Central memory CD4-positive, alpha-beta T cell (primary cell): ENCODE measurements at places on chromosomes 1 and 21.
A peak's percentile ranks its signal among the peaks of the same experiment; 100 is the strongest.

DNA sequence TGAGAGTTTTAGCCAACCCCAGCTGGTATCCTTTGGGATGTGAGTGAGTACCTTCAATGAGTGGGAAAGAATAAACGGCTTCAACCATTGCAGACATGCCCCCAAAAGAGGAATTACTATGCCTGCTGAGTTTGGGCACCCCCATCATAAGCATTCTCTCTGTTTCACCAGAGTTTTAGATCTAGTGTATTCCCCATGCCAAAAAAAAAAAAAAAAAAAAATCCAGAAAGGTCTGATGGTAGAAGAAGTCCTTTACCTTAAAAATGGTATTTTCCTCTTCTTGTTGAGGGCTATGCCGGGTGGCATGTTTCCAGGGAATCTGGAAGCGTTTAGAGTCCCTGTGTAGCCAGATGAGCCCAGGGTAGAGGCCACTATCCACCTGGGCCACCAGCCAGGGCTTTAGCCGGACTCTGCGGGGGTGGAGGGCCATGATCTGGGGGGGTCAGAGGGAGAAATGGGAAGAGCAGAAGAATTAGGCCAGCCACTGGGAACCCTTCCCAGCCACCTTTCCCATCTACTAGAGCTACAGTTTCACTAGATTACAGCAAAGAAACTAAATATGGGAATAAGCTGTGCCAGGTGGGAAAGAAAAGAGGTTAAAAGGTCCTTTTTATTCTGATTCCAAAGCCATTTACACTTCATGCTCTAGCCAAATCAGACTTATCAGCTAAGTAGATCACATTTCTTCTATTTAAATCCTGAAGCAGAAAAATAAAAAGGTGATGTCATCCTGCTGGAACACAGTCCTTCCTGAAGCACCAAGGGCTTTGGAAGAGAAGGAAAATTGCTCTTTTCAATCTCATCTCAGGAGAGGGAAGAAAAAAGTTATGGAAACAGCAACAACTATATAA, 4.7 kb downstream of the IRF6 start:
- DNase-seq, result no peak

DNA sequence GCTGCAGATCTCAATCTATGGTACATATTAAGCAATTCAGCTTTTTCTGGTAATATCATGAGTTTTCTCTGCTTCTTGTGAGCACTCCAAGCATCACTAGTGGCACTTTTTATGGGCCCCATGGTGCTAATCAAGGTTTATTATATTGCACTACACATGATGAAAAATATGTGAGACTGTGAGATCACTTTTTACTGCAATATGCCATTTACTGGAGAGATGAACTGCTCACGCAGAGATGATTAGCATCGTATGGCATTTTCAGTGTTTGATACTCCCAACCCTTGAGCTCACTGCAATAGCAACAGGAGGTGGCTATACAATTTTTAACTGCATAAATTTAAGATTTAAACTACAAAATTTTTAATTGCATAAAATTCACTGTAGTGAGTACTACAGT, 8.7 kb upstream of the KCNK1 start:
- no peak for DNase-seq

DNA sequence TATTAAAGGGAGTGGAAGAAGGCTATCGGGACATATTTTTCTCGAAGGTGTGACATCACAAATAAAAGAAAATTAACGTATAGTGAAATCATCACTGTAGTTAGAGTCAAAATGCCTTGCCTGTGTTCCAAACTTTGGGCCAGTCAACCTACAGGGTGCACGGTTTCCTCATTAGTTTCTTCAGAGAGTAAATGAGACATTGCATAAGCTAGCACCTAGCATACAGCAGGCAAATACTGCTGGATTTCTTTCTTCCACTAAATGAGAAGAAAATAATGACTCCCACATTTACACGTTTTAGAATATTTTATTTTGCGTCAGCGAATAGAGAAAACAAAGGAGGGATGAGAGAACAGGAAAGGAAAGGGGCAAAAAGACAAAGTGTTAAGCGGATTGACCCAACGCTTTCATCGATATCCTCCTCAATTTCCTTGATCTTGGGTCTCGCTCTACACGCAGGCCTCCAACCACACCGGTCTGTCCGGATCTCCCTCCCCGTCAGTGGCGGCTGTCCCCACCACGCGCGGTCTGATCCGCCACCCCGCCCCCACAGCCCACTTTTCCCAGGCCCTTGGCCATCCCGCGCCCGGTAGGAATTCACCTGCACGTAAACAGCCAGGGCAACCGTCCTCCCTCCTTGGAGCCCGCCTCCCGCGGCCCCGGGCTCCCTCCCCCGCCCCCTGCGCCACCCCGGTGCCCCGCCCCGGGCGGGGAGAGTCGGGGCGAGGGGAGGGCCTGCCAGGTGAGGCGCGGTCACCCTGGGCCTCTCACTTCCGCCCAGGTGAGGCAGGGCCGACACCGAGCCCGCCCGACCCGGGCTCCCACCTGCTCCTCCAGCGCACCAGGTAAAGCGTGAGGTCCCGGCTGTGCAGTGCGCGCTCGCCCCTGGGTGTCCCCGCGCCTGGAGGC, at the start of gene PATJ:
PATJ (plus strand) TSS at position 770 of the 909 bp plus-strand sequence. CDS start 20,413 bp downstream, outside the sequence.
- peak; percentile 75 for DNase-seq

- DNase-seq, result no peak
Measured at GRCh38 chr1:154443274-154444013, 38.3 kb downstream of the IL6R start.

DNA sequence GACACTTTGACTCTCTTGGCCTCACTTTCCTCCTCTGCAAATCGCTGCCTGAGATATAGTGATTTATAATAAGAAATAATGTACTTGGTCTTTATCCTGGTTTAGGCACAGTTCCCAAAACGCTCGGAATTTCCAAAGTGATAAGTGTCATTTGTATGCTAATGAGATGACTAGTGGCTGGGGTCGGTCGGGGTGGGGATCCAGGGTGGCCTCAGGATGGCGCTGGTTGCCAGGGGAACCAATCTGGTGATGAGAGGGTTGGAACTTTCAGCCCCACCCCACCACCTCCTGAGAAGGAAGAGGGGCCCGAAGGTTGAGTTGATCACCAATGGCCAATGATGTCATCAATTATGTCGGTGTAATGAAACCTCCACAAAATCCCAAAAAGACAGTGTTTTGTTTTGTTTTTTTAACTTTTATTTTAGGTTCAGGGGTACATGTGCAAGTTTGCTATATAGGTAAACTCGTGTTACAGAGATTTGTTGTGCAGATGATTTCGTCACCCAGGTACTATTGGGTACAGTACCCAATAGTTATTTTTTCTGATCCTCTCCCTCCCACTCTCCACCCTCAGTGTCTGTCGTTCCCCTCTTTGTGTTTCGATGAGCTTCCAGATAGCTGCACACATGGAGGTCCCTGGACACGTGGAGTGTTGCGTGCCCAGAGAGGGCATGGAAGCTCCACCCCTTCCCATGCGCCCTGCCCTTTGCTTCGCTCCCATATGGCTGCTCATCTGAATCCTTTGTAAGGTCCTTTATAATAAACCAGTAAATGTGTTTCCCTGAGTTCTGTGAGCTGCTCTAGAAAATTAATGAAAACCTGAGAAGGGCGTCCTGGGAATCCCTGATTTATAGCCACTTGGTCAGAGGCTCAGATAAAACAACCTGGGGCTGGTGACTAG, 97.2 kb downstream of the KCNN3 start:
- no peak for DNase-seq

DNA sequence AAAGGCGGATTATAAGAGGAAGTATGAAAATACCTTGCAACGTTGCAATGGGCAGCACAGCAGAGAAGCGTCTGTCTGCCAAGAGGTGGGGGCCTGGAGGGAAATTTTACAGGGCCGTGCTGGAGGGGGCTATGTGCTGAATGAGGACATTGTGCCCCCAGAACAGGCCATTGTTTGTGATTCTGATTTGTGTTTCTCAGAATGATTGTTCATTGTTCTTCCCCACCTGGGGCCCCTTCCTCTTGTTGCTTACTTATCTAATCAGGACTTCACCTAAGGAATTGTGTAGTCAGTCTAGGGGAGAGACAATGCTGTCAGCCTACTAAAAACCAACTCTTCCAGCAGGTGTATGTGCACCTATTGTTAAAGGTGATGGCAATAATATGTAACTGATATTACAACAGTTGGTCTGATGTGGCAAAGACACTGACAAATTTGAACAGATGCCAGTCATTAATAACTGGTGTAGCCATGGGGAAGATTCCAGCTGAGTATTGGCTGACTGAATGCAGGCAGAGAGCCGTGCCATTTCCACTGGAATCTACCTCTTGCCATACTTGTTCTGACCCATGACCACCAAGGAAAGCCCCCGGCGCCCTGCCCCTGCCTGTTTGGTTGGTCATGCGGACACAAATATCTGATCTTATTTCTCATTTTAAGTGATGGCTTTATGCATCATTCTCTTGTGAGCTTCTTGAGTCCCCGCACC, 45.2 kb upstream of the PSEN2 start:
- no peak for DNase-seq

GRCh38 chr1:214840356-214840755, 237.4 kb downstream of the CENPF start:
- DNase-seq, result no peak

- no peak for DNase-seq
Measured at GRCh38 chr1:219724440-219724839, 111.5 kb upstream of the ZC3H11B start.

GRCh38 chr1:89757532-89757931, 63.3 kb upstream of the LRRC8D start:
- peak; percentile 40 for DNase-seq

GRCh38 chr1:159929155-159930051, 4.1 kb upstream of the TAGLN2 start:
- no peak for DNase-seq

GRCh38 chr21:46095083-46095719, 2.7 kb upstream of the COL6A2 start:
- no peak for DNase-seq

- DNase-seq, result peak; percentile 23
Measured at GRCh38 chr21:42002421-42002958, 7.7 kb downstream of the ZBTB21 start.

DNA sequence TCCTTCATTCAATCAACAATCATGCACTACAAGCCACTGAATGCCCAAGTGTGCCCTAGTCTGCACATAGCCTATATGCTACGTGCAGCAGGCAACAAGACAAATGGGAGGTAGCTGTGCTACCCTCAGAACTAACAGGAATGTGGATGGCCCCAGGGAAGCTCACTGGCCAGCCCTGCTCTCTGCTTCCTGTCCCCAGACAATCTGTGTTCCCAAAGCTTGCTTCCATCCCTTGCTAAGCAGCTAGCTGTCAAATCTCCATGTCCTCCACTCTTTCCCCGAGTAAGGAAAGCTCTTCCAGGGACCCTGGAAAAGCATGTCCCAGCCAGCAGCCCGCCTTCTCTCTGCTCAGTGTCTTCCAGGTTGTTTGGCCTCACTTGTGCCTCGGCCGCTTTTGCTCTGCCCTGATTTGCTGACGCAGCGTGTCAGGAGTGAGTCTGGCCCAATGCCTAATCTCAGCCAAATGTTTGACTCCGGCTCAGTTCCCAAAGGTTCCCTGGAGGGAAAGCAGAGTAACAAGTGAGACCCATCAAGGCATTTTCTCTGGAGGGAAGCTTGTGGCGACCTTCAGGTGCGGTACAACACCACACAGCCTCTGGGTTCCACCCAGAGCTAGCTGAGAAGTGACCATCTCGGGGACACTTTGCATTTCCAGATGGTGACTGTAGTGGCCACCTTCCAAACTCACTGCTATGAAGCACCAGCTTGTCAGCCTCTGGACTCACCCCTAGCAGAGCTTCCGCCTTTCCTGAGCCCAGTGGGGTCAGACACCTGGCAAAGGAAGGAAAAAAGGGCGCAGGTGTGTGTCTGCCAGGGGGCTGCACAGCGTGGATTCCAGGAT, 243.4 kb downstream of the RHOU start:
- DNase-seq, result no peak

DNA sequence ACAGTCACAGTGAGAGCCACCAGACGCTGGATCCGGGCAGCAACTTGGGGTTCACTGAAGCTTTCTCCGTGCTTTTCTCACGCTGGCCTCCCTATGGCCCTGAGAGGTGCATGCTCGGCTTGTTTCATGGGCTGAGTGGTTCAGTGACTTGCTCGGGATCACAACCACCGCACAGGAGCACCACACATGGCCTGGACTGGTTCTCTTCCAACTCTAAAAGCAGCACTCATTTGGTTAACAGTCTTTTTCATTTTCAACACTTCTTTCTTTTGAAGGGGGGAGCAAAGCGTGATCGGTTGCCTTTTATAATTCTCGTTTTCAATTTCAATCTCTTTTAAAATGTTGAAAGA, 26.2 kb downstream of the UBIAD1 start:
- DNase-seq, result no peak

GRCh38 chr1:248906753-248907661, 972 bp downstream of the PGBD2 start:
- DNase-seq, result no peak

DNA sequence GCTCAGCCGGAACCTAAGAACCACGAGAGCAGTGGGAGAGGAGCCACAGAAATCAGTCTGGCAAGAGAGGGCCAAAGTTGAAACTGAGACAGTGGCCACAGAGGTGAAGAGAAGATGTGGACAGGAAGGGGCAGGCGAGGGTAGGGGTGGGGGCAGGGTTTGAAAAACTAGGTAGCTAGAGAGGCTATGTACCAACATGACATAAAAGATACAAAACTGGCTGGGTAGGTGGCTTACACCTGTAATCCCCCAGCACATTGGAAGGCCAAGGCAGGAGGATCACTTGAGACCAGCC, 28.4 kb upstream of the TIAM1 start:
- DNase-seq, result no peak

DNA sequence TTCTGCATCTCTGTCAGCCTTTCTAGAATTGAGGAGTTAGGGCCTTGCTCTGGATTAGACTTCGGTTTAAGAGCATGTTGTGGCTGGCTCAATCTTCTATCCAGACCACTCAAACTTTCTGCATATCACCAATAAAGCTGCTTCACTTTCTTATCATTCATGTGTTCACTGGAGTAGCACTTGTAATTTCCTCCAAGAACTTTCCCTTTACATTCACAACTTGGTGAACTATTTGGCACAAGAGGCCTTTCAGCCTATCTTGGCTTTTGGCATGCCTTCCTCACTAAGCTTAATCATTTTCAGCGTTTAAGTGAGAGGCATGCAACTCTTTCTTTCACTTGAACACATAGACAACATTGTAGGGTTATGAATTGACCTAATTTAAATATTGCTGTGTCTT, 3.6 kb upstream of the HORMAD1 start:
- DNase-seq, result no peak

GRCh38 chr1:207619871-207620542, 24.9 kb upstream of the CR1L start:
- peak; percentile 16 for DNase-seq

- peak; percentile 53 for DNase-seq
Measured at GRCh38 chr1:206909161-206909882, 12.1 kb downstream of the IL24 start.

DNA sequence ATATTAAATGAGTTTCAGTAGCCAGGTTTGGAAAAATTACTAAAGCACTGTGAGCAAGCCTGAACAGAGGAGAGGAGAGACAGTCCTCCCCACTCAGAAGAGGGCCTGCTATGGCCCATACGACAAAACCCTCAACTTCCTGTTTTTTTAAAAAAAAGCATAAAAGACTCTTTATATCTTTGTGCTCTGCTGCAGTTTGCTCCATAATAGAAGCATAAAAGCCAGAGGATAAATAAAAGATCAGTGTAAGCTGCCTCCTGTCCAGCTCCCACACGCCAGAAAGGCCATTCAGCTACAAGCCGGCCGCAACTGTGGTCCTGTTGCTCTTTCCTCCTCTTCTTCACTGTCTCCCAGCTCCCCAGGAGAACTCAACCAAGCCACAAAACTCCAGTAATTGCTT, 37.8 kb downstream of the NID1 start:
- no peak for DNase-seq
